ENCODE measurements at places on chromosomes 7 and 10. TPM values are rescaled to one million over a fixed set of nuclear protein-coding genes. Genes with fewer than 3 reads are reported as not detected.
A peak's percentile ranks its signal among the peaks of the same experiment; 100 is the strongest.

Gene TUBAL3
- total RNA-seq = not detected

Gene AOAH
- total RNA-seq = 4.9 TPM

Gene SLIT1
- total RNA-seq = 0.99 TPM

Gene C10orf62
- not detected for total RNA-seq

DNA sequence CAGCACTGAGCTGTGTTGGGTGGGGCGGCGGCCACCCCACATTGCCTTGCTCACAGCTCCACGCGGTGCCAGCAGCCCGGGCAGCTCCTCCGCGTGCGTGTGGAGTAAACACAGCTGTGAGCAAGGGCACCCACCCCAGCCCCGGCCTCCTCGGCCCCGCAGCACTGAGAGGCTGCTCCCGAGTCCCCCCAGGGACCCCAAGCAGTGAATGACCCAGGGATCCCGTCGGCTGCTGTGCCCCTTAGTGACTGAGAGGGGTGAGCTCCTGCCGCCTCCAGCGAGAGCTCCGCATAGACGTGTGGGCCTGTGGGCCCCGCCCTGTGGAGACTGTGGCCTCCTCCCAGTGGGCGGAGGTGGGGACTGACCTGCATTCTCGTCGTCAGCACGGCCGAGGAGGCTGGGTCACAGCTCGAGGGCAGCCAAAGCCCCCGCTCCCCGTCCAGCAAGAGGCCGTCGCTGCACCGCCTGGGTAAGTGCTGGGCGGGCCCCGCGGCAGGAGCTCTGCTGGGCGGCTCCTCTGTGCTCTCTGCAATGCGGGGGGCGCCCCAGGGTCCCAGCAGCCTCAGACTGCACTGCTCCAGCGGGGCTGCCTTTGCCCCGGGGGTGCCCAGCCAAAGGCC lies 29.9 kb upstream of the UTF1 start:
- no peaks in the 10 kb centered on the region for H3K4me1 ChIP-seq
- no peaks in the 10 kb centered on the region for H3K27me3 ChIP-seq
- H3K4me3 ChIP-seq = no peak overlapping the region

DNA sequence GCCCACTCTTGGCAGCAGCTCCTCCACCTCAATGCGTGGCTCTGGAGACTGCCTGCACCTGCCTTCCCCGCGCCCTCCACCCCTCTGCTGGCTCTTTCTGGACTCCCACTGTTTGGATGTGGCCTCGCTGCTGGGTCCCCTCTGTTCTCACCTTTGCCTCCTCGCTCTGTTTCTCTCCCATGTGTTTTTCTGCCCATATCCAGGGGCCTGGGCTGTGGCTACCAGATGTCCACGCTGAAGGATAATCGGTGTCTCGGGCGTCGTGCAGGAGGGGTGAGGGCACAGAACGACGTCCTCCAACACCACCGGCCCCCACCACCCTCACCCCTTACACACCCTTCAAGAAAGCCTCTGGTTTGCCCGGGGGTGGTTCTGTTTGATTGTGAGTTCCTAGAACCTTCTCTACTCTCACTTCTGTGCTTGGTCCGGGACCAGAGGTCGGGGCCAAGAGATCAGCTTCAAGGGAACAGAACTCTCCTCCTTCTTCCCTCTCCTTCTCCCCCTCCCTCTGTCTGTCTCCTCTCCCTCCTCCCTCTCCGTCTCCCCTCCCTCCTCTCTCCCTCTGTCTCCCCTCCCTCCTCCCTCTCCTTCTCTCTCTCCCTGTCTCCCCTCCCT lies 31.7 kb downstream of the AP5Z1 start:
- no peak overlapping the region for H3K4me3 ChIP-seq
- no peak overlapping the region for H3K27ac ChIP-seq
- DNase-seq = no peak

- no peak overlapping the region for H3K4me3 ChIP-seq
- H3K36me3 ChIP-seq = no peaks in the 10 kb centered on the region
- H3K27me3 ChIP-seq = no peaks in the 10 kb centered on the region
- no peak for DNase-seq
- H3K27ac ChIP-seq = no peak overlapping the region
- H3K4me1 ChIP-seq = peaks cover 30% of the 10 kb centered on the region
These were observed 2.2 kb downstream of the PDZD7 start for GRCh38 chr10:101028446-101029337.

DNA sequence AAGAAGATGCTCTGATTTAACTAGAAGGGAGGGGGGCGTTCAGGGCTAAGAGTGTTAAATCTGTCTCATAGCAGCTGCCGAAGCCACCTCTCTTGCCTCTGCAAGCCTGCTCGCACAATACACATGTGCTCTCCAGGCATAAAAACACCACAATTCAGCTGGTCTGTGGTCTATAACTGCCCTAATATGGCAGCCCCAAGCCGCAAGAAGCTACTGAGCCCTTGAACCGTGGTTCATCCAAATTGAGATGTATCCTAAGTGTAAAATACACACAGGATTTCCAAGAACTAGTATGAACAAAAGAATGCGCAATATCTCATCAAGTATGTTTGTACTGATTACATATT lies 70.8 kb upstream of the FGFR2 start:
- DNase-seq = no peak
- no peaks in the 10 kb centered on the region for H3K27me3 ChIP-seq
- H3K36me3 ChIP-seq = no peaks in the 10 kb centered on the region
- peaks cover 15% of the 10 kb centered on the region for H3K4me1 ChIP-seq
- H3K4me3 ChIP-seq = no peak overlapping the region

- H3K4me1 ChIP-seq = peaks cover 10% of the 10 kb centered on the region
- no peaks in the 10 kb centered on the region for H3K36me3 ChIP-seq
These were observed 48.3 kb upstream of the STEAP1B start for GRCh38 chr7:22548313-22548712.

DNA sequence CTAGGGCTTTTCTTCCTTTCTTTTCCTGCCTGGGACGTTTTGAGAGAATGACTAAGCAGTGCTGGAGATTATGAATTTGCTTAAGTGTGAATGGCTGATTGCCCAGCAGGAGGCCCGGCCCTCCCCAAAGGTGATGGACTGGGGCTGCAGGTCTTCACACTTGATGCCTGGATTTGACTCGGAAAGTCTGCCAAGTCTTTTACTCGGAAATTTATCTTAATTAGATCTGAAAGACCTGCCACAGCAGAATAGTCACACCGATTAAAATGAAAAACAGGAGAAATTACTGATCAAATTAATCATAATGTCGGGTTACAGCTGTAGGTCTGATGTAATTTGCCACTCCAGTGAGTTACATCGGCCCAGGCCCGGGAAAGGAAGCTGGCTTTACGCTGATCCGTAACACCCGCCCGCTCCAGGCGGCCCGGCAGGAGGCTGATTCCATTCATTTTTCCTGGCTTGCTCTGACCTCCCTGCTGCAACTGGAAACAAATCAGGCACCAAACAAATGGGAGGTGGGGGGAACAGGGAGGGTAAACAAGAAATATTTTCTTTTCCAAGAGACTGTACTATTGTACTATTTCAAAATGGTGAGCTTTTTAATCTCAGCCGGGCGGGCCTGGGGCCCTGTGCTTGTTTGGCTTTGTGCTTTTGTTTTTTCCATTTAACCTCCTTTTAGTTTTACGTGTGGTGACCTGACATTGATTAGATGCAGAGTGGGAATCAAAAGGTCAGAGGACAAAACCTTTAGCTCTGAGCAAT lies 212.4 kb upstream of the YAE1 start:
- H3K4me1 ChIP-seq = no peaks in the 10 kb centered on the region
- H3K4me3 ChIP-seq = no peak overlapping the region
- peak; percentile 49 for DNase-seq
